ENCODE measurements at places on chromosomes 16 and 17.

DNA sequence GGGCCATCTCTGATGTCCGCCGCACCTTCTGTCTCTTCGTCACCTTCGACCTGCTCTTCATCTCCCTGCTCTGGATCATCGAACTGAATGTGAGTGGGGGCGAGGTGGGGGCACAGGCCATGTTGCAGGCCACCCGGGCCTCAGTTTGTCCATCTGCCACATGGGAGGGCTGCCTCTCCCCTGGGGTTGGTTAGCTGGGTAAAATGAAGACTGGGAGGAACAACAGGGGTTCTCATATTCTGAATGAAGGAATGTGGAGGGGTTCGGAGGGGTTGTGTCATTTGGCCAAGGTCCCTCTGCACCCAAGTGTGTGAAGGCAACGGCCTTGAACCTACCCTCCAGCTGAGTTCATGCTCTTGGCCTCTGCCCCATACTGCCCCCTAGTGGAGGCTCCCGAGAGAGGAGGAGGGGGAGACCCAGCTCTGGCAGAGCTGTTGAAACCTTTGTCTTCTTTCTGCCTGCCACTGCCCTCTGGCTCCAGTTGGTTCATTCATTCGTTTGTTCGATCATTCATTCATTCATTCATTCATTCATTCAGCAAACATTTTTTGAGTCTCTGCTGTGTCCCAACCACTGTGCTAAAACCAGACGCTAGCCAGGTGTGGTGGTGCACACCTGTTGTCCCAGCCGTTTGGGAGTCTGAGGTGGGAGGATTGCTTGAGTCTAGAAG lies 11.4 kb upstream of the TCAP start:
- peak; percentile 64 for DNase-seq

DNA sequence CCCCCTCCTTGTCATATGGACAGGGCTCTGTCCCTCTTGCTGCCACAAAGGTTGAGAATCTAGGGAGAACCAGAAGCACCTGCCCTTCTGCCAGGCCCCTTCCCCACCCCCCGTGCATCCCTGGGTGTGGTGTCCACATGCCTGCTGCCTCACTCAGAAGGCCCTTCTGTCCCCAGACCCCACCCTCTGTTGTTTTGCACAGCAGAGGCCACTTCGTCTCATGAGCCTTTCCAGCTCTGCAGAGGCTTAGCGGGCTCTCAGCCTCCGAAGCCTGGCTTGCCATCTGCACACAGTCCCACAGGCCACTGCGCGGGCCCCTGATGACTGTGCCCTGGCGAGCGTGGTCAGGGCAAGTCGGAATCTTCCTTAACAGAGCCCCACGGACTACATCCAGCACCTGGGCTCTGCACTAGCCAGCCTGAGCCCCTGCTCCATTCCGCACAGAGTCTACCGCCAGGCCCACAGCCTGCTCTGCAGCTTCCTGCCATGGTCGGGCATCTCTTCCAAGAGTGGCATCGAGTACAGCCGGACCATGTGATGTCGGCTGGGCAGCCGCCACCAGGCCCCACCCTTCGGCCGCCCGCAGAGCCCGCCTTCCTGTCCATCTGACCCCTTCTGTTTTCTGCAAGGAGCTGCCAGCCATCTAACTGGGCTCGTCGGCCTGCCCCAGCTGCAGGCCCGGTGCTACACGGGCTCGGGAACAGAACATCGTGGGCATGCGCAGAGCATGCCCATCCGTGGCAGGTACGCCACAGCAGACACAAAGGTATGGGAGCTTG lies 10.8 kb downstream of the C16orf90 start:
- no peak for DNase-seq

DNA sequence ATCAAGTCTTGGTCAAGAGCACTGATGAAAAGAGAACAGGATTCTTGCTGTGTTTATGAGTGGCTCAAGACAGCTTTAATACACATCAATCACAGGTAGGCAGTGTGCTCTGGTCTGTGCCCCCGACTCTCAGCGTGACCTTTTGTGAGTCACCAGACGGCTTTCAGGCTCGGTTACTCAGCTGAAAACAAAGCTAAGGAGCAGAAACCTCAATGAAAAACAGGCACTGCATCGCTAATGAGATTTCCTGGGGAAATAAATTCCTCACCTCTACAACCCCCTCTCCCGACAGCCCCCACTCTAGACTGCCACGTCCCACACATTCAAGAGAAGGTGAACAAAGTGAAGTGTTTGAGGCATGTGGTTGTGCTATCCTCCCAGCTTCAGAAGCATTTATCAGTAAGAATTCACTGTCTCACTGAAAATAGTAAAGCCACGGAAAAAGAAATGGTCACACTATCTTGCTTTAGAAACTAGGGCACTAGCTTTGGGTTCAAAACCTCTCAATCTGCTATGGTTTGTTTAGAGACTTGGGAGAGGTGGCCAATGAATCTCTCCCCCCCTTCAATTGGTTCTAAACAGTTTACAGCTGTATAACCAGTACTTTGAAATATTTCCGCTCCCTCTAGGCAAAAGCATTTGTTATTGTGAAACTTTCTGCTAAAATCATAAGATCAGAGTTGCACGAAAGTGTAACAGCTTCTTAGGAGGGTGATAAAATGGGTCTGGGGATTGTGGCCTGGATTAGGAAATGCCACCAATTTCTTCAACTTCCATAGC lies 199.5 kb upstream of the PMFBP1 start:
- no peak for DNase-seq

- DNase-seq: no peak
These were observed 37.7 kb downstream of the DUSP14 start for GRCh38 chr17:37527249-37527851.

GRCh38 chr17:58313815-58314705 lies 14.5 kb downstream of the TSPOAP1 start:
- DNase-seq: no peak

DNA sequence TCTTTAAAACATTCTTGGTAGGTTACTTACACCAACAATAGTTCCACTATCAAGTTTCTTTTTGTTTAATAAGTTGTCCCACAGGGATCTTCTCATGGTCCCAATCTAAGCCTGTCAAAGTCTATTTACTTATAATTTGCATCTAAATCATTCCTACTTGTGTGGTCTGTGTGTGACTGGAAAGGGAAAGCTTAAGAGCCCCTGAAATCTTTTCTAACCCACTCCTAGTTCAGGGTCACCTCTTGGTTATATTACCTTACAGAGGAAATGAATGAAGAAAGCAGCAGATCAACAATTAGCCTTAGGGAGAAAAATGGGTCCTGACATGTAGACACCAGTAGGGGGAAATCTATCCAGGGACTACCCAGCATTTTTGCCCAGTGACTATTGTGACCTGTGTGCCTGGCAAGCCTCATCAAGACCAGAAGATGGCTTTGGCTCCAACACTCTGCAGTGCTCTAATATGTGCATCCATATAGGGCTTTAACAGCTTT lies 110.4 kb upstream of the HAS3 start:
- no peak for DNase-seq

DNA sequence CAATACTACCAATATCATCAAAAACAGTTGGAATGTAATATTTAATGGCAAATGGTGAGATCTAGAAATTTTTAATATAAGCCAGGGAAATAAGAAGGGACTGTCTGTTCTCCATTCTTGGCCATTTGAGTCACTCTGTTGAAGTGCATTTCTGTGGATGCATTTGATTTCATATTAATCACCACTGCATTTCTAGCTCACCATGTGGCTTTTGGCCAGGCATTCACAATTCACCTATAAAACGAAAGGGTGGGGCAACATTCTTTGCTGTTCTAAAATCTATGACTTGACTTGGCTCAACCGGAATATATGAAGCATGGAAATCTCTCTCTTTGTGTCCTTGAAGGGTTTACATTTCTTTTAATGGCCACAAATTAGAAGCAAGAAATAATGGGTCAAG lies 483.0 kb downstream of the SLC39A11 start:
- no peak for DNase-seq

GRCh38 chr17:41294016-41294415 lies 8.6 kb downstream of the KRTAP29-1 start:
- DNase-seq: no peak

DNA sequence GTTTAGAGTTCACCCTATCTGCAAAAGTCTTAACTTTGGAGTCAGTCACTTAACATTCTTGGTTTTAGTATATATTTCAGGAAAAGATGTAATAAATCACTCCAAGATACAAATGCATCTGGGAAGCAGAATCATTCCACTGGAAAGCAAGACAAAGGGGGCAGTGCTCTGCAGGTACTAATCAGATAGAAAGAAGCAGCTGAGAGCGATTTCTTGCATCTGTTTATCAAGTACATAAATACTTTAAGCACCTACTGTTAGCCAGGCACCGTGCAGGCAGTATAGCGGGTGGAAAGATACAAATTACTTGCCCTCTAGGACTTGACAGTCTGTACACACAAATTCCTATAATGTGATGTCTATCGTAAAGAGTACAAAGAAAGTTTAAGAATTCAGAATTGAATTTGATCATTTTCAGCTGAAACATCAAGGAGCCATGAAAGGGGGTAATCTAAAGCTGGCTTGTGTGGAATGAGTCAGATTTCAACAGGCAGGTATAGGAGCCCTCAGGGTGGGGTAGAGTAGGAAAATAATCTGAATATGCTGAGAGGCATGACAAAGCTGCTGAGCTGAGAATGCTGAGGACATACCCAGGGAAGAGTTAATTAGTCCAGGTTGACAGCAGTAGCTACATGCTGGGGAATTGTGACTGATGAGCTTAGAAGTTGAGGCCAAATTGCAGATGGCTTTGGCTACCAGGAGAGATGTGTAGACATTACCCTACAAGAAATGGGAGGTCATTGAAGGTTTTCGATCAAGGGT lies 110.2 kb downstream of the CA10 start:
- DNase-seq: no peak

DNA sequence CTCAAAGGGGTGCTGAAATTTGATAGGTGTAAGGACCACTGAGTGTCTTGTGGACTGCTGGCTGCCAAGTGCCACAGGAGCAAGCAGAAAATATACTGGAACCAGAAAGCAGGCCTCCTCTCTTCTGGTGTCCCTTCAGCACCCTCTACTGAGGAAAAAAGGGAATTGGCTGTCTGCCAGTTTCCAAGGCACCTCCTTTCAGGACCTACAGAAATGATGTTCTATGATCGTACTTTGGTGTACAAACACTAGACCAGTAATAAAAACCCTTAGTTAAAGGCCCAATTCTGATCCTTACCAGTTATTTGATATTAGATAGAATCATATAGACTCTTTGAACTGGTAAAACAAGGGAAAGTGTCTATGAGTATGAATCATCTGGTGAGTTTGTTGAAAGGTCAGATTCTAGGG lies 35.8 kb upstream of the BCAS3 start:
- DNase-seq: no peak

DNA sequence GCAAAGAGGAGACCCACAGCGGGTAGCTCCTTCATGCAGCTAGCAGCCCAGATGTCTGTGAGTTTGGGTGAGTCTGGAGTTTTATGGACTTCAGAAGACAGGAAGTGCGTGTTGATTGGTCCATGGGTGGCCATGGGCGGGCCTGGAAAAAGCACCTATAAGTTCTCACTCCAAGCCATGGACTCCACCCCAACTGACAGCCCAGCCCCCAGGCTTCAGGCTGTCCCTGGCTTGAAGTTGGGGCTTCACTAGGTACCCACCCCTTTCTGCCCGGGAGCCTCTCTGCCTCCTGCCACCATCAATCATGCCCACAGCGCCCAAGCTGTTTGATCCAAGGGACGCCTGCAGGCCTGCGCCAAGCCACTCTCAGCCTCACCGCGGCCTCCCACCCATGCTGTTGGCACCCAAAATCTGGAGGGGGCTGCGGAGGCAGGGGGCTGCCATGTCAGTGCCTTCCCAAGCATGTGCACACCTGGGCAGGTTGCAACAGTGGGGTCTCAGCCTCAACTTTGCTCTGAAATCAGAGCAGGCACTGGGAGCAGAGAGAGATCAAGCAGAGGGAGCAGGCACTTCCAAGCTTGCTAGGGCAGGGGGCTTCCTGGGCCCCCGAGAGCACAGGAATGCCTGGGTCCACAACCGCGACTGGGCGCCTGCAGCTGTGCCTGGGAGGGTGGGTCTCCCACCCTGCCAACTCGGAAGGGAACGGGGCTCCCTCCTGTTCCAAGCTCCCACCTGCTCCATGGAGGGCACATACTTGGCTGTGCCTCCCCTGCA lies 1503.7 kb downstream of the CDH11 start:
- DNase-seq: no peak

DNA sequence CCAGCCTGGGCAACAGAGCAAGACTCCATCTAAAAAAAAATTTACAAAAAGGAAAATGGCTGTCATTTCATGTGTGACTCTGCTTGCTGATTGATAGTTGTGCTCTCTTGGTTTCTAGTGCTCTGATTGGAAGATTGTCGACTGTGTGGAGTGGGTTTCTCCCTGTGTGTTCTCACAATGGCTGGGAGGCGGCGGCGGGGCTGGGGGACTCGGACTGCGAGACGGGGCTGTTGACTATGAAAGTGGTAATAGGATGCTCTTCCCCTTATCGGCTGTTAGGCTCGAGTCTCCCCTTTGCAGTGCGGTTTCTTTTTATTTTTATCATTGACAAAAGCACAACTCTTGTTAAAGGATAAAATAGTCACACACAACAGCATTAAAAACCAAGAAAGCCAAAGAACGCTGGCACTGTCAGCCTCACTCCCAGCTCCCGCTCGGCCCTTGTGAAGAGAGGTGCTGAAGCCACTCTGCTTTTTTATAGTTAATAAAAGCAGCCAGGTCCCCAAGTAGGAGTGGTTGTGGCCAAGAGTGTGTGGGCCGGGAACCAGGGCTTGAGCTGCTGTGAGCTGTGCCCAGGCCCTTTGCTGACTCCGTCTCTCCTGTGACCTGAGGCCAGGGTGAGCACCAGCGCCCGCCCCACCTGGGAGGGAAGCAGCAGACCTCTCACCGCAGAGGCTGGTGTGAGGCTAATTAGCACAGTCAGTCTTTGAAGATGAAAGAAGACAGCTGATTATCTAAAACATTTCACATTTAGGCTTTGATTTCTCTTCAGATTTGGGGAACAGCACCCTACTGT lies 36.5 kb downstream of the TBCD start:
- DNase-seq: no peak

- DNase-seq: no peak
These were observed 127.5 kb upstream of the PSMD7 start for GRCh38 chr16:74169066-74169465.

DNA sequence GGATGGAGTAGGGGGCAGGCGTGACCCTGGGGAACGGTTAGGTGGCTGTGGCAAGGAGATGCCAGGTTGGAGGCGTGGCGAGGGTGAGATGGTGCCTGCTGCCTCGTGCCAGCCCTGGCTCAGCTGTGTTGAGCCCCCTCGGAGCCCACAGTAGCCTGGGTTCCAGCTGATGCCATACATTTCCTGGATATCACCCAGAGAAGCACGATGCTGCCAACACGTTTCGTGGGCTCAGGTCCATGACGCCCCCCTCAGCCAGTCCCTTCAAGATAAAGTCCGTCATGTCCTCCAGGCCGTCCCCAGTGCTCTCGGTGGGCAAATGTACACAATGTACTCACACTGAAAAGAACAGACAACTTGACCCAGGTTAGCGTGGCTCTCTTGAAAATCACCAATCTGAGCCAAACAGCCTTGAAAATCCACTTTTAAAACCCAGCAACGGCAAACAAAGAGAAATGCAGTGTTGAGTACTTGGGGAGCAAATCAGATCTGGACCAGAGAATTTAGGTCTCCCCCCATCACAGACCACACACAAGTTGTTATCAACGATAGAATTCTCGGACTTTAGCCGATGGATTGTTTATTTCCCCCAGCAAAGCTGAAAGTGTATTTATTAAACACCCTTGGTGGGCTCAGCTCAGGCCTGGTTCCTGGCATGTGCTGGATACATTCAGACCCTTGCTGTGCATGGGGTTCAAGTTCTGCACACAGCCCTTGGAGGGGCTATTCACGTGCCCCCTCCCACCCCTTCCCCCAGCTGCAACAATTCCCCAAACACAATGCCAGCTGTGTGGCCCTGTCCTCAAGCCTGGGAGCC lies 102.8 kb upstream of the PLCG2 start:
- DNase-seq: no peak
